AG20443 (cell line): ENCODE measurements at places on chromosomes 6 and 20.

- no peak for DNase-seq
These were observed 11.7 kb upstream of the TCFL5 start for GRCh38 chr20:62873280-62873679.

- no peak for DNase-seq
These were observed 64.2 kb downstream of the MYLK4 start for GRCh38 chr6:2686515-2686914.

DNA sequence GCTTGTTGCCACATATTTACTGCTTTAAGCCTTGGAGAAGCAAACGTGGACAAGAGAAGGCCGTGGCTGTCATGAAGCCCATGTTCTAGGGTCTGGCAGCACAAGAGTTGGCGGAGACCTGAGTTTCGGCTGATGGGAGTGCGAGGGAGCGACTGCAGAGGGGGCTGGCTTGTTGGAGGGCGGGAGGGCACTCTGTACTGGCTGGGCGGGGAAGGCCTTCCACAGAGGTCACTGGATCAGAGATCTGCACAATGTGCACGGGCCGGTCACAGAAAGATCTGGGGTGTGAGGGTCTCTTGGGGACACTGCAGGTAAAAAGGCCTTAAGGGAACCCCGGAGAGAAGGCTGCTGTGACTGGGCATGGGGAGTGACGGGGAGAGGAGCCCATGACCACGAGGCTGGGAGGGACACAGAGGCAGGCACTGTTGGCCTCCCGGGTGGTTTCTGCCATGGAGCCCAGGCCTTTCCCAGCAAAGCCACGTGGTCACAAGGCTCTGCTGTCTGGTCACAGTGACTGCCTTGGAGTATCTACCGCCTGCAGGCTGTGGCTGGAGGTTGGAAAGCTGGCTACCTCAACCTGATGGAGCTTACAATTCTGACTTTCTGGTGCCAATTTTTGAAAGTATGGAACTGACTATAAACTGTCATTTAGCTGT lies 23.8 kb downstream of the FOXC1 start:
- no peak for DNase-seq

DNA sequence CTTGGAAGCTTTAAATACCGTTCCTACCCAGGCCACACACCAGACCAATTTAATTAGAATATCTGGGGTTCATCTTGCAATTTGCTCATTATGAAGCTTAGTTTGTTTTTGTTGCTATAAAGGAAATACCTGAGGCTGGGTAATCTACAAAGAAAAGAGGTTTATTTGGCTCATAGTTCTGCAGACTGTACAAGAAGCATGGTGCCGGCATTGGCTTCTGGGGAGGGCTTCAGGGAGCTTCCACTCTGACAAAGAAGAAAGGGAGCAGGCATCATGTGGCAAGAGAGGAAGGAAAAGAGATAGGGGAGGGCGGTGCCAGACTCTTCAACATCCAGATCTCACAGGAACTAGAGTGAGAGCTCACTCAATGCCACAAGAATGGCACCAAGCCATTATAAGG lies 73.6 kb downstream of the RNF182 start:
- DNase-seq: no peak
